ENCODE measurements at places on chromosomes 5 and 9.

DNA sequence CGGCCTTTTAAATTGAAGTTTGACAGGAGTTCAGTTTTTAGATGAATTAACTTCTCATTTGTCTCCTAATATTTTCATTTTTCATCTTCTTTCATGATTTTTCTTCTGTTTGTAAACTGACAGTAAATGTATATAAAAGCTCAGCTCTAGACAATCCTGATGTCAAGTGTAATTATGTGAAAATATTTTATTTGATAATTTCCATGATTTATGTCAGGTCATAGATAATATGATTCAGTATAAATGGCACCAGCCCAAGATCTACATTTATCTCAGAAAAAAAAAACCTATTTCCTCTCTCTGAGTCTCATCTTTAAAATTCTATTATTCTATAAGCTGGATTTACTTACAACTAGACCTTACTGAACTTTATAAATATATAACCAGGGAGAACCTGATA, 115.7 kb downstream of the MUSK start:
- no peak for DNase-seq

GRCh38 chr9:134500931-134501760, 140.5 kb upstream of the COL5A1 start:
- DNase-seq: no peak

GRCh38 chr5:155591273-155591672, 577.7 kb downstream of the KIF4B start:
- no peak for DNase-seq

DNA sequence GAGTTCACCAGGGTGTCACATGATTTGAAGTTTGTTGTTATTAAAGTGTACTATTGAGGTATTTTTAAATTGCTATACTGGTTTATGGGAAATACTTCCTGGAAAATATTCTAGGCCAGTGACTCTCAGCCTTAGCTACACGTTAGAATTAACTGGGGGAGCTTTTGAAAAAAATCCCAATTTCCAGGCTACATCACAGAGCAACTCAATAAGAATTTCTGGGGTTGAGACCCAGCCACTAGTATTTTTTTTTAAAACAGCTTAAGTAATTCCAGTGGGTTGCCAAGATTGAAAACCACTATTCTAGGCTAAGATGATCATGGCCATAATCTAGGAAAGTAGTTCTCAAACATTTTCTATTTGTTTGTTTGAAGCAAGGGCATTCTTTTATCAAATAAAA, 142.9 kb upstream of the GRIA1 start:
- no peak for DNase-seq

DNA sequence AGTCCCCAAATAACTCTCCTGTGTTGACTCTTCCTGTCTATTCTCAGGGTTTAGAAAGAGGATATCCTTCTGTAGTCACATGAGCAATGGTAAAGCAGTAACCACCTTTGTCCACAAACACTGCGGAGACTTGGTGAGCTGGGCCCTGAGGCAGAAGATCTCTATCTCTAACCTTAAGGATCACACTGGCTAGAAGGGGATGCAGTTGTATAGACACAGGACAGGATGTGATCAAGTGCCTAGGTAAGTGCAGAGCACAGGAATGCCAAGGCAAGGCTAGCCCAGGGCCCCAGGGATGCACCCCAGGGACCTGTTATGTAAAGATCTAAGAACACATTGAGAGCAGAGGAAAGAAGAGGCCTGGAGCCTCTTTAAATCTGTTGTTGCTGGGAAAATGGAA, 610.5 kb downstream of the IRX1 start:
- peak; percentile 86 for DNase-seq

- no peak for DNase-seq
Observed at GRCh38 chr5:13833440-13833839, 111.0 kb downstream of the DNAH5 start.

DNA sequence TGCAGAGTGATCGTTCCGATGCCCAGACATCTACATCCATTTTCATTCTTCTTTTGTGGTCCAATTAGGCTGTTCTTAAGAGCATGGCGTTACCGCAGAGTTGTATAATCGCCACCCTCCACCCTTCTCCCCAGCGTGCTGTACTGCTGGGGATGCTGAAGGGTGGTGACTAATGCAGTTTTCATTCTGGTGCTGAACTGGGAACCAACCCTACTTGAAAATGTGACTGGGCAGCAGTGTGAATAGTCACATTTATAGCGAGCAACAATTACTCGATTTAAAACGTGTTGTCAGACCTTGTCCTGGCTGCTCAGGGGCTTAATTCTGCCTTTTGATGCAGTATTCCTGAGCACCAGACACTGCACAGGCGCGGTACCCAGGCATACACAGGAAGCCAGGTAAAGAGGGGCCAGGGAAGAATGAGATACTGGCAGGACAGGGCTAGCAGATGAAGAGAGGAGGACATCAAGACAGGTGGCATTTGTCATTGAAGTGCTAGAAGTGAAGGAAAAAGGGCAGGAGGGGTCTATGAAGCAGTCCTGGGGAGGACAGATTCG, 719 bp upstream of the ISCA1 start:
- no peak for DNase-seq

GRCh38 chr9:104608336-104608735, 2.9 kb upstream of the OR13C2 start:
- no peak for DNase-seq

DNA sequence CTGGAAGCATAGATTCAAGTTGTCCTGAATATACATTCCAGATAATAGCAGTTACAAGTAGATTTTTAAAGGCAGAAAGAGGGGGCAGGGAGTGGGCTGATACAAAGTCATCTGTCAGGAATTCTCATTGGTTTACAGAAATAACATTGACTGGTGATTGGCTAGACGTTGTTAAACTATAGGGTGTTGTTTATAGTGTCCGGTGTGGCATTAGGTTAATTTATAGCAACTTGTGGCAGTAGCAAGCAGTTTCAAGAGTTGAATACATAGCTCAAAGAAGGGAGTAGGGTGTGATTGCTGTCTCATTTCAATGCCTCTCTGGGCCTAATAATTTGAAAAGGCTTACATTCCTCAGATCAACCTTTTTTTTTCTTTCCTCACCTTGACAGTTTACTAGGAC, 10.7 kb upstream of the POC5 start:
- DNase-seq: no peak

- DNase-seq: no peak
Observed at GRCh38 chr5:176400382-176401156, 12.0 kb downstream of the HIGD2A start.

GRCh38 chr5:135482381-135482933, 30.3 kb upstream of the TIFAB start:
- no peak for DNase-seq

GRCh38 chr9:115694014-115694413, 459.6 kb upstream of the PAPPA start:
- no peak for DNase-seq

DNA sequence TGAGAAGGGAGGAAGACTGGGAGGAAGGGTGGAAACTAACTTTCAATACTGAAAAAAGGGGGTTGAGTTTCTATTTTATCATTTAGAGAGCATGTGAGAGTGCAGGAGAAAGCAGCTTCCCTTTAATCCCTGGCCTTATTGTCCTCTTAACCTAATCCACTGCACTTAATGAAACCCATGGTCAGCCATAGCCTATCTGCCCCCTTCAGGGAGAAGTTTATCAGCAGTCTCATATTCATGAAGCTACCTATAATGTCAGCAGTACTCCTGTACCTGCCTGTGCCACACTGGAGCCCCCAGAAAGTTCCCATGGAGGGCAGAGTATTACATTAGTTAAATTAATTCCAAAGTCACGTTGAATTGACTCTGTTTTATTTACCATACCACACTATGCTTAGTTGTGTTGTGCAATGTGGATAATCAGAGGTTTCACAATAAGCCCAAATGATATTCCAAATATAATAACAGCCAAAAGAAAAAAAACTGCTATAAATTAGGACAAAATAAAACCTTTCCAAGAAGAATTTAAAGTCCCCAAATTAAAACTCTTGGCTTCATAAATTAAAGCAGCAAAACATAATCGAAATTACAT, 62.9 kb downstream of the MUSK start:
- DNase-seq: no peak

GRCh38 chr5:36057386-36057785, 9.3 kb downstream of the UGT3A2 start:
- peak; percentile 37 for DNase-seq

DNA sequence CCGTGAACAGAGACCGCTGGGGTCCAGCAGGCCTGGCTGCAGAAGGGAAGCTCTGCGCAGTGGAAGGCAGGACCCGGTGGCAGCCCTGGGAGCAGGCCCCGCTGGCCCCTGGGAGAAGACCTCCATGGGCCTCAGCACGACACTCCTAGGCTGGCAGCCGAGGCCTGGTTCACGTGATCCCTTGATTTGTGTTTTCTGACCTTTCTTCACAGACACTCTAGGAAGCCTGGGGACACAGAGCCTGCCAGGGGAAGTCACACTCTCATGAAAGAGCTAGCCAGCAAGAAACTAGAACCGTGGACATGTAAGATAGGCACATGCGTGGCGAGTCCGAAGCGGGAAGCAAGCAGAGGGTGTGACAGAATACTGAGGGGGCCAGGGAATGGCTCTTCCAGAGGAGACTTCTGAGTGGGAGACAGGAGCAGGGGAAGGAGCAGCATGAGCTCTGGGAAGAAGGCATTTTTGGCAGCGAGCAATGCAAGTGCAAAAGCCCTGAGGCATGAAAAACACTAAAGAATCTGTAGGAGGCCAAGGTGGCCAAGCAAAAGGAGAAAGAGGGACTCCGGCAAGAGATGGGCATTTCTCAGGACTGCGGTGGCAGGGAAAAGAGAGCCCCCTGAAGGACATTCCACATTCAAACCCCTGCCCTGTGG, 26.6 kb upstream of the IL17B start:
- DNase-seq: no peak

GRCh38 chr9:98989036-98990000, 45.6 kb downstream of the COL15A1 start:
- no peak for DNase-seq

DNA sequence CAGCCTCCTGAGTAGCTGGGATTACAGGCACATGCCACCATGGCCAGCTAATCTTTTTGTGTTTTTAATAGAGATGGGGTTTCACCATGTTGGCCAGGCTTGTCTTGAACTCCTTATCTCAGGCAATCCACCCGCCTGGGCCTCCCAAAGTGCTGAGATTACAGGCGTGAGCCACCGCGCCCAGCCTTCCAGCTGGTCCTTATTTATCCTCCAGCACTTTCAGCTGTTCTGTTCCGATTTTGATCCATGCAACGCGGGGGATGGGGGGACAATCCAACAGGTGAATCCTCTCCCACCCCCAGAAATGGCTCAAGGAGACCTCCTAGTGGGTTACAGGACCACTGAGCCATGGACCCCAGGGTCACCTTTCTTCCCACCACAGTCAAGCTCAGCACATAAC, 14.7 kb upstream of the CDKN2AIPNL start:
- DNase-seq: no peak

- peak; percentile 93 for DNase-seq
Observed at GRCh38 chr9:128276574-128277270, 646 bp downstream of the SWI5 start.

GRCh38 chr5:8828596-8829322, 717.1 kb downstream of the SEMA5A start:
- no peak for DNase-seq

DNA sequence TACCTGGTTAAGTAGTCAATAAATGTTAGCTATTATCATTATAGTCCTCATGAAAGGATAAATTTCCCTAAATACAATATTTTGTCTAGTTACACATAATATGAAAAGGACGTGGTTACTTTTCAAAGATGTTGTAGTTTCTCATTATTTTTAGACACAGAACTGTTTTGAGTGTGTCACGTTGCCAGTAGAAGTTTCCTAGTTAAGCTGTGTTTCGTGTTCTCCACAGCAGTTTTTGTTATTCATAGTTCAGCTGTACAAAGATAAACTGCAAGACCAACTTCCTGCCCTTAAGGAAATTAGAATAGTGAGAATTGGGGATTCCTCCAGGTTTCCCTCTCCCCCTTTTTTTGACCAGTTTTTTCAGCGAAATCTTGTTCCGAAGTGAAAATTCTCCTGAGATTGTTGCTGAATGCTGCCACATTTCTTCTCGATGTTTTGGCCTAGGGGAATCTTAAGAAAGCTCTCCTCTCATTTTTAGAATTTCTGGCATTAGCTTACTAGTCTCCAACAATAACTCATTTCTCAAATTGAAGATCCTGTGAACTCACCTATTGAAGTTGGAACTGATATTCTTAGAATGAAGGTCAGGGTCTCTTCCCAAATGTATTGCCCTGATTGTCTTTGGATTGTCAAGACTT, 176.1 kb downstream of the PAM start:
- DNase-seq: no peak

- DNase-seq: no peak
Observed at GRCh38 chr5:96741891-96742309, 65.8 kb downstream of the ERAP1 start.

DNA sequence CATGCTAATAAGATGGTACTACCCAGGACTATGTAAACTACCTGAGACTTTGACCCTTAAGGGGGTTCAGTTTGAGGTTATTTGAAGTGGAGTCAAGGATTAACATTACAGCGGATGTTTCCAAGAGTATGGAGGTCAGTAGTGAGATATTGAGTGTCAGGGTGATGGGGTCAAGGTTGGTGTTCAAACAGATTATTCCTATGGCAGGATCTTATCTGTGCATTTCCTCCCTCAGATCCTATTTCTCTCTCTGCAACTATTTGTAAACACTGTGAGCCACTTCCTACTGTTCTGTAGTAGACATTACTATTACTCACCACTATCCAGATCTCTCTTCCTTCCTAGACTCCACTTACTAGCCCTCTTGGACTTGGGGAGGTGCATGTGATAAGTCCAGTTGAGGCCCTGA, 54.0 kb upstream of the STOM start:
- DNase-seq: no peak

DNA sequence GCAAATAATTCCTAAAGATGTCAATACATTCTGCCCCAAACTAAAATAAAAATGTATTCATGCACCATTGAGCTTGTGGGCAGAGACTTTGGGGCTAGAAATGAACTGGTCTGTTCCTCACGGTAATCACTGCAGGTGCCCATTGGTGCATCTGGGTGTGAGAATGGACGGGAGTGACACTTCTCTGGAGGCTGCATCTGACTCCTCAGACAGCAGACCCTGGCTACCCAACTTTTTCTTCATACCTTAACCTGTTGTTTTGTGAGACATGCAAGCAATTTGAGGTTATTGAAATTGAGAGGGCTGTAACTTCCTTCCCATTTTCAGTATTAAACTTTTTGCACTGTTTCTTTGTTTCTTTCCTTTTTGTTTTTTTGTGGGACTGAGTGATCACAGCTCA, 333.4 kb downstream of the ICE1 start:
- no peak for DNase-seq

GRCh38 chr9:98552331-98552730, 156.4 kb downstream of the GABBR2 start:
- peak; percentile 83 for DNase-seq

DNA sequence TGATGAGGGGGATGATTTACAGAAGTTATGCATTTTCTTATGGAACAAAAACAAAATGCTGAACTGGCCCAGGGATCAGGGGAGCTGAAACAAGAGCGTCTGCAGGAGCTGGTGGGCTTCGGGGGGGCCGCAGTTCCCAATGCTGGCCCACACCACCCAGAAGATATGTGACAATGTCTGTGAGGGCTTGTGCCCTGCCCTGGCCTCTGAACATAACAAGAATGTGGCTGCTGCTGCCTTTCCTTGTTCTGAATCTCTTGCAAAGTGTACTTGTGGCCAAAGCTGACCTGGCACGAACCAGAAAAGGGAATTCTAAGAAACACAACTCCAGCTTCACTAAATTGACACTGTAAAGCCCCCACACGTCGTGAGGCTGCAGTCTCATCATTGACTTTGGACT, 66.7 kb downstream of the SEC61B start:
- DNase-seq: peak; percentile 70

GRCh38 chr5:57298295-57298984, 124.6 kb downstream of the GPBP1 start:
- peak; percentile 96 for DNase-seq
